ENCODE measurements at places on chromosomes 5 and 9.

DNA sequence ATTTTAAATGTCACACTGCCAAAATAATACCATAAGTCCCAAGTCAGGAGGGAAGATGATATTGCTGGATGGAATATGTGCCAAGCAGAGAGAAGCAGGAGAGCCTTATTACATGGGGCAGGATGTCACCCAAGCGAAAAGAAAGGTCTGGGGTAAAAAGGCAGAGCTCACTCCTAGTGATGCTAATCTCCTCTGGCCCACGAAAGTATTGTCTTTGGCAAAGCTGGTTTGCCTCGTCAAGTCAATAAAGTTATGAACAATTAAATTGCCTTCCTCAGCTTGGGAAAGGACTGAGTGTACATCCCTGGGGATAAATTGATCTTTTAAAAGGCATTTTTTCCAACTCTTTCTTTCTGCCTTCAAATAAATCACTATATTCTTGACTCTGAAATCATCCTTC, 220.6 kb downstream of the DMAC1 start:
- no peak for DNase-seq

DNA sequence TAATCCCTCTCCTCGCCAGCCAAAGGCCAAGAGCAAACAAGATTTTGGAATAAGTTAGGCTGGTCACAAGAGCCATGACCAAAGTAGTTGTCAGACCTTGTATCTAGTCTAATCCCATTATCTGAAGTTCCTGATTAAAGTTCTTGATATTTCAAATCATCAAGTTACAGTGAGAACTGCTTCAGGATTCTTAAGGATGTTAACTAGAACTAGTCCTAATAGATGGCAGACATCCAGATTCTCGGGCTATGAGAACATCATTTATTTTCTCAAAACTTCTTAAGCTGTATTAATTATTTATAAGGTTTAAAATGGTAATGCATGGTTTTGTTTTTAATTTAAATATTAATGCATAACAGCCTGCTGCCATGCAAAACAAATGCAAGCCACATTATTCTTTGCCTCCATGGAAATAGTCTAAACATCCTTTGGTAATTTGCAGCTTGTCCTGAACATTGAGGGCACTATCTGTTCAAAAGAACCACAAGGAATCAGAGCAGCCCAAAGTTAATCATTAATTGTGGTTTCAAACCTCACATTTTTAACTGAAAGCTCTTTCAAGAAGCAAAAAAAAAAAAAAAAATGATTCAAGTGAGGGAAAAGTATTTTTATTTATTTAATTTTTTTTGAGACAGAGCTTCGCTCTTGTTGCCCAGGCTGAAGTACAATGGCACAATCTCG, 95.1 kb downstream of the TTC39B start:
- DNase-seq = no peak

GRCh38 chr5:168654211-168654721, 75.1 kb upstream of the PANK3 start:
- no peak for DNase-seq

GRCh38 chr9:95082401-95083084, 235.0 kb downstream of the FANCC start:
- DNase-seq = no peak
